Muscle of back (tissue), 13 donors: ENCODE measurements at places on chromosomes 7 and 10. TPM values are rescaled to one million over a fixed set of nuclear protein-coding genes. Genes with fewer than 3 reads are reported as not detected.

The NME8 gene
- polyA plus RNA-seq: not detected

The PIK3CG gene
- polyA plus RNA-seq: 3.1 TPM

The OR13A1 gene
- 0.09 TPM for polyA plus RNA-seq

The CLCN1 gene
- 0.86 TPM for polyA plus RNA-seq

The SPRN gene
- 3.2 TPM for polyA plus RNA-seq

The EIF3A gene
- 126 TPM for polyA plus RNA-seq

The PTN gene
- polyA plus RNA-seq: 51.9 TPM

The FAS gene
- 7.9 TPM for polyA plus RNA-seq

The PAPOLB gene
- polyA plus RNA-seq: not detected

The CCDC71L gene
- polyA plus RNA-seq: 4.3 TPM

The IRF5 gene
- polyA plus RNA-seq: 2.5 TPM

The SPDYE2B gene
- polyA plus RNA-seq: 0.99 TPM

The FAM131B gene
- polyA plus RNA-seq: 1.9 TPM

The TWIST1 gene
- polyA plus RNA-seq: 8.9 TPM

The HYAL4 gene
- not detected for polyA plus RNA-seq

The OR2A7 gene
- polyA plus RNA-seq: 1.6 TPM

The PAX4 gene
- not detected for polyA plus RNA-seq

The AGR2 gene
- 4.0 TPM for polyA plus RNA-seq

The SMO gene
- 42.0 TPM for polyA plus RNA-seq

The MARVELD1 gene
- polyA plus RNA-seq: 86.5 TPM

The LRRC18 gene
- polyA plus RNA-seq: not detected

The SRRT gene
- polyA plus RNA-seq: 90.2 TPM

The PIP gene
- polyA plus RNA-seq: not detected

The ICA1 gene
- 8.1 TPM for polyA plus RNA-seq

The VAX1 gene
- polyA plus RNA-seq: 0.09 TPM

The DNAJC1 gene
- polyA plus RNA-seq: 12.7 TPM

The HPS6 gene
- 6.4 TPM for polyA plus RNA-seq

The WIPF3 gene
- 15.0 TPM for polyA plus RNA-seq

The TDRD1 gene
- 0.33 TPM for polyA plus RNA-seq

The CCDC146 gene
- polyA plus RNA-seq: 14.2 TPM

The ATG9B gene
- polyA plus RNA-seq: 1.9 TPM

The MDFIC gene
- 25.4 TPM for polyA plus RNA-seq

The VENTX gene
- polyA plus RNA-seq: 0.16 TPM

The BAG3 gene
- polyA plus RNA-seq: 36.2 TPM

The BTBD16 gene
- polyA plus RNA-seq: 0.43 TPM

The OLAH gene
- not detected for polyA plus RNA-seq

The SH3PXD2A gene
- polyA plus RNA-seq: 74.8 TPM

The ASB15 gene
- polyA plus RNA-seq: 7.5 TPM

The LRIT1 gene
- not detected for polyA plus RNA-seq

The FBXL13 gene
- polyA plus RNA-seq: 0.78 TPM

The ECHDC3 gene
- 8.7 TPM for polyA plus RNA-seq

The PCDH15 gene
- 0.09 TPM for polyA plus RNA-seq

The CAV1 gene
- 249 TPM for polyA plus RNA-seq

The GIMAP1 gene
- polyA plus RNA-seq: 2.4 TPM

The PDE6C gene
- polyA plus RNA-seq: 2.2 TPM

The NXPH1 gene
- not detected for polyA plus RNA-seq

The KLF14 gene
- polyA plus RNA-seq: 1.5 TPM

The NOS3 gene
- polyA plus RNA-seq: 9.0 TPM

The ODAD2 gene
- 0.52 TPM for polyA plus RNA-seq

The CASTOR2 gene
- polyA plus RNA-seq: 13.1 TPM

The EN2 gene
- 1.7 TPM for polyA plus RNA-seq

The TACR2 gene
- 0.53 TPM for polyA plus RNA-seq

The MUC12 gene
- polyA plus RNA-seq: 0.69 TPM

The FAM25A gene
- not detected for polyA plus RNA-seq

The PNLIPRP2 gene
- polyA plus RNA-seq: not detected

The RNF32 gene
- polyA plus RNA-seq: 3.2 TPM

The LRRC4 gene
- 2.6 TPM for polyA plus RNA-seq

The GIMAP8 gene
- 7.6 TPM for polyA plus RNA-seq
